HS-5 (cell line): ENCODE measurements at places on chromosomes 5 and 9.

DNA sequence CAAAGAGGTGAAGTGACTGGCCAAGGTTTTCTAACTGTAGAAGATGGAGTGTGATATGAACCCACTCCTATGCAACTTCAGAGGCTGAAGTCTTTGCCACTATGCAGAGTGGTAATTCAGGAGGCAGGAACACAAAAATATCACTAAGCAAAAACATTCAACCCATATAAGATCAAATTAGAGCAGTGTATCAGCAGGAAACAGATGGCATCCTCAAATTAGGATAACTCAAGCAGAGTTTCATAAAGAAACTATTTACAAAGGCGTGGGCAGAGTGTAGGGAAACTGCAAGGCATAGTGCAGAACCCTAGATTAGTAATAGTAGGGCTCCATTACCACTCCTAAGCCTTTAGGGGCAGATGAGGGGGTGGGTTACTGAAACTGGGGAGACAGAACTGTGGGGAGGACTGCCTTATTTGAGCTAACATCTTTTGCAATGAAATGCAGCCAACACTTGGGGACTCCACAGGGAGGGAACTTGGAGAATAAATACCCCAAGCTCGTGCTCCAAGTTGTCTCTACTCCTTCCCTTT, 72.2 kb downstream of the PTTG1 start:
- DNase-seq, result no peak

DNA sequence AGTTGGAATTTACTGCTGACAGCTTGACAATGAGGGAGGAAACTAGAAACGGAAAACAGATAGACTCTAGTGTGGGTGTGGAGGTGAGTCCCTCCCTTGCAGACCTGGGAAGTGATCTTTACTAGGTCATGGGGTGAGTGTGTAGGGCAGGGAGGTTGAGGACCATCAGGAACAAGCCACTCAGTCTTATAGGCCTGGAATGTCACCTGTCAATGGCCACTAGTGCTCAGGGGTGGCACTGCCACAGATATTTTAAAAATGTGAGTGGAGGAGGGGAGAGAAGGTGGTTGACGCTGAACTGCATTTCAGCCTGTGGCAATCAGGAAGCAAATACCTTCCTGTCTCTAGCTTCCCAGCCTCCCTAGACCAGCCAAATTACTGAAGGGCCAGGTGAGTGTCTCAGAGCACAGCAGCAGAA, 9.0 kb downstream of the OR2S2 start:
- no peak for DNase-seq

DNA sequence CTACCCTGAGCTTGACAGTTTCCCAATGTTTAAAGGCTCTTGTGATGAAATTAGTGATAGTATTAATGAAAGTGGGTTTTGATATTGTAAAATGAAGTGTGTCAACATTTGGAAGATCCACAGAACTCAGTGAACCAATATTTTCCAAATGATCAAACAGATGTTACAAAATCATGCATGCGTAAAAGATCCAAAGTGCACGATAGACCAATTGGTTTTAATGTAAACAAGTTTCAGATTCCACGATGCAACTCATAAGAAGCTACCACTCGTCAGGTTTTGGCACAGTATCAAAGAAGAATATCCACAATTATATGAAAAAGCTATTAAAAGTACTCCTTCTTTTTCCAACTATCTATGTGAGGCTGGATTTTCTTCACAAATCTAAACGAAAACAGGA, 82.3 kb downstream of the SLC38A9 start:
- DNase-seq, result no peak

GRCh38 chr5:173679909-173680630, 63.6 kb upstream of the BOD1 start:
- DNase-seq, result no peak

DNA sequence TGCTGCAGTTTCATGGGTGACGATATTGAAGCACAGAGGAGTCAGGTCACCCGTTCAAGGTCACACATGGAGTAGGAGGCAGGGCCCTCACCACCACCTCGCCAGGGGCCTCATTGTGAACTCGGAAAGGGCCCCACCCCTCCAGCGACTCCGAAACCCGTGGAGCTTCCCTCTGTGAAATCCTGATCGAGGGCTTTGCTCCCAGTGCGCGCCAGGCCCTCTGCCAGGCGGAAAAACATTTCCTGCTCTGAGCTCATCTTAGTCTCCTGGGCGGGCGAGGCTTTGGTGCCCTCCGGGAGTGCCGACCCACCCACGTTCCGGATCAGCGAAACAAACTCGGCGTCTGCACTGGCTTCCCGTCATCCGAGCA, 75.0 kb upstream of the FCN1 start:
- DNase-seq, result no peak

- no peak for DNase-seq
These were observed 111.4 kb upstream of the SLC1A3 start for GRCh38 chr5:36494841-36495601.

DNA sequence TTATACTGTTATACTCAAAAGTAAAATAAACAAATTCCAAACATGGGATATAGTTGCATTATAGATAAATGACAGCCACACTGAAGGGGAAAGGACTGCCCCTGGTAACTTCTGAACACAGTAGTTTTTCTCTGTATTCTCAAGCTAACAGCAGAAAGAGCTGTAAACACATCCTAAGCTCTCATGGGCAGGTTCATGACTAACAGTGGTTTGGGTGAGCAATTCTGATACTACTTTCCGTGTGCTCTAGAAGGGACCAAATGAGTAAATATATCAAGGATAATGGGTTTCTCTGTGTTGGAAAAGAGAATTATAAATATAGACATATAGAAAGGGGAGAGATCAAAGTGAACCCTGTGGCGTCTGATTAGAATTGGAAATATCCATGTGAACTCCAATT, 2.2 kb upstream of the LCN6 start:
- DNase-seq, result no peak

GRCh38 chr5:123545506-123545905, 33.5 kb downstream of the CSNK1G3 start:
- no peak for DNase-seq

- no peak for DNase-seq
These were observed 125.9 kb upstream of the SARDH start for GRCh38 chr9:133864011-133864410.

DNA sequence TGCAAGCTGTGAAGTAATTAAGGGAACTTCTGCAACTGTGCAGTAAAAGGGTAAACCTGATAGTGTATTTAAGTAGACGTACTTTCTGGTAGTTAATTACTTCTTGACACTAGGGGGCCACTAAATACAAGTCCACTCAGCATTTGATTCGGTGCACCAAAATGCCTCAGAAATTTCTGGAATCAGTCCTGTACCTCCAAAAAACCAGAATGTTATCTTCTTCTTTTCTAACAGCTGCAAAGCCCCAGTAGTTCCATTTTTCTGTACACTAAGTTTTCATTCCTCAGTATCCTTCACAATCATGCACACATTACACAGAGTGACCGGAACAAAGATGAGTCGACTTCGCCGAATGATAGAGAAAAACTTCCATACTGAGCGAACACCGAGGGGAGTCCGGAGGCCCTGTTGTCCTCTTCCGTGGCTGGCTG, 484 bp downstream of the GFM2 start:
- DNase-seq, result no peak

GRCh38 chr9:8456344-8456743, 656.8 kb upstream of the DMAC1 start:
- DNase-seq, result no peak

DNA sequence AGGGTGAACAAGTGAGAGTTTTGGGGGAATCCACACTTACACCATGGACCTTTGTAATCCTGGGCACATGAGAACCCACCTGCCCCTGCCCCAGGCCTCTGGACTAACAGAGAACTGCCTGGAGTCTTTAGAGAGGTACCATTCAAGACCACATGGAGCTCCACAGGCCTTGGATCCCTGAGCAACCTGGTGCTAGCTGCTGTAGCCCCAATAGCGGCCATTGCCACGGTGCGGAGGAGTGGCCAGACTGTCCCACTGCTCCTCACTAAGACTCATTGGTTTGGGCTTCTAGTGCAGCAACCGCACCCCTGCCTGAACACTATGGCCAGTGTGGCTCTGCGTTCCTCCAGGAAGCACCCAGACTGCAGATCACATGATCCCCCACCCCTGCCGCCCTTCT, 45.8 kb downstream of the OSMR start:
- DNase-seq, result no peak

DNA sequence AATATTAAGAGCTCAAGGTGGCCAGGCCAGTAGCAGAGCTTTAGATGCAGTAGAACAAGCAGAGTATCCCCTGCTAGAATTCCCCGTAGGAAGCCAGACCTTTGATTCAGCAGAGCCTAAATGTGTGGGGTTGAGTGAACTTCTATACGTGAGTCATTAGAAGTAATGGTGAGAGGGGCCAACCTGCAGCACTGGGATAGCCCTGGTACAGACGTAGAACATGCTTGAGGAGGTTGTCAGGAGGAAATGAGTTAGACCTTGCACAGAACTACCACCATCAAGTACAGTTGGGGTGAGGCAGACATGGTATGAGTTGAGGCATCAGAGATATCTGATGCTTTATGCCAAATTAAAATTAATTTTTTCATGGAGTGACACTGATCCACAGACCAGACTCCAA, 42.0 kb downstream of the PDCD1LG2 start:
- DNase-seq, result no peak

- peak; percentile 26 for DNase-seq
These were observed 246.0 kb downstream of the GADD45G start for GRCh38 chr9:89850631-89851325.

- no peak for DNase-seq
These were observed 31.5 kb downstream of the ZSWIM6 start for GRCh38 chr5:61363401-61364114.

- DNase-seq, result no peak
These were observed 58.2 kb downstream of the PHF2 start for GRCh38 chr9:93634311-93635185.

- no peak for DNase-seq
These were observed 80.0 kb downstream of the SEMA4D start for GRCh38 chr9:89417832-89418473.

- no peak for DNase-seq
These were observed 22.7 kb downstream of the OR2S2 start for GRCh38 chr9:35935261-35935660.
